ENCODE measurements at places on chromosomes 12 and 14.
A peak's percentile ranks its signal among the peaks of the same experiment; 100 is the strongest.

DNA sequence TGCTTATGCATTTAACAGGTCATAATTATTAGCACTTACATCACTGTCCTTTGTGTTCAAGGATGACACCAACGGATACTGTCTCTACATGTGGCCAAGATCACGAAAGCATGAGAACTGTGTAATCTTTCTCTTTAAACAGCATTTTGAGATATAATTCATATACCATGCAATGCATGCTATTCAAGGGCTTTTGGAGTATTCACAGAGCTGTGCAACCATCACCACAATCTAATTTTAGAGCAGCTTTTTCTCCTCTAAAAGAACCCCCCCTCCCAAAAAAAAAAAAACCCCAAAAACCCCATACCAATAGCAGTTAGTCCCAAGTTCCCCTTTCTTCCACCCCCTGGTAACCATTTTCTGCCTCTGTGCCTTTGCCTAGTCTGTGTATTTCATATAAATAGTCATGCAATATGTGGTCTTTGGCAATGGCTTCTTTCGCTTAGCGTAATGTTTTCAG lies 60.6 kb downstream of the SPRING1 start:
- DNase-seq, result no peak

GRCh38 chr12:50119387-50119786 lies 7.4 kb downstream of the COX14 start:
- DNase-seq, result no peak

GRCh38 chr12:19779395-19780056 lies 340.2 kb downstream of the AEBP2 start:
- DNase-seq, result no peak

DNA sequence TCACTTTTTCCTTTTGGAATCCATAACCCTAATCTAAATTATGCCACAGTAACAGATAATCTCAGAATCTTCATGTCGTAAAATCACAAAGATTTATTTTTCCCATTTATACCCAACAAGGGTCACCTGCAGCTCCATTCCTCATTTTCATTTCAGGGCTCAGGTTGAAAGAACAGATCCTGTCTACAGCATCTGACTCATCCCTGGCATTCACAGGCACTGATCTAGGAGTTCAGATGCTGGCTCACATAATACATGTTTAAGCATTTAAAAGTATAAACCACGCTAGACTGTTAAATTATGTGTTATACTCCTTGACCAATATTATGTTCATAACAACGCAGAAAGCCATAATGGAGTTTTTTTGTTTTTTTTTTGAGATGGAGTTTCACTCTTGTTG lies 58.3 kb downstream of the STON2 start:
- no peak for DNase-seq

GRCh38 chr14:61104358-61104757 lies 123.3 kb downstream of the SLC38A6 start:
- no peak for DNase-seq

- DNase-seq, result no peak
These were observed 42.9 kb upstream of the AP4S1 start for GRCh38 chr14:30982533-30982932.

DNA sequence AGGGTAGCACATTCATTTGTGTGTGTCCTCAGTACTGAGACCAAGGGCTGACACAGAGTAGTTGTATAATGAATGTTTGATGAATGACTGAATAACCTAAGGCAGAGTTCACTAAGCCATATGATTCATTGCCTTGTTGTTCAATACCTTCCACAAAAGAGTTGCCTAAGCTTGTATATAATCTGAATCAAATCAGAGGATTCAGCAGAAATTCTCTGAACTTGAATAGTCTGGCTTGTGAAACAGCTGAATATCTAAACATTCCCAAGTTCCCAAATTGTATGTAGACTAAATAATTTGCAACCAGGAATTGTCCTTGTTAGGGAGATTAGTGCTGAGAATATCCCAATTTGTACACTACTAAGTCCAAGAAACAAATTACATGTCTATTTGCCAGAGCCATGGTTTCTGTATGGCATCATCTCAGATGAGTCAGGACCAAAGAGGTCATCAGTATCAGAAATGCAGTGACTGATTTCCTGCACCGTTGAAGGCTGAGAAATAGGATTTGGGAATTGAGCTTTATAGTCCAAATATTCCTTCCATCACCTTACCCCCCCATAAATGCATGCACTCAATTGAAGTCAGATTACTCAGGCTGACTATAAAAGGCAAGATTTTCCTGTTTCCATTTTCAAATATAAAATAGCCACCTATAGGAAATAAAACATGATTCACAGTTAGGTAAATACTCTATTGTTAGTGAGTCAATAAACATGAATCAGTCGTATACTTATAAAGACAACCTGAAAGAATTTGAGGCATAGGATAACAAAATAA lies 168.7 kb downstream of the PHLDA1 start:
- DNase-seq, result no peak

GRCh38 chr14:104346608-104347007 lies 208.2 kb downstream of the KIF26A start:
- DNase-seq, result no peak

GRCh38 chr12:109597795-109598427 lies 24.3 kb downstream of the MVK start:
- peak; percentile 61 for DNase-seq

Data from right renal cortex interstitium (tissue), 3 donors.